SJCRH30 (cell line): ENCODE measurements at places on chromosomes 1 and 21.

- no peak for DNase-seq
Measured at GRCh38 chr1:230891413-230891812, 23.1 kb upstream of the C1orf198 start.

GRCh38 chr1:240350910-240351331 lies 259.2 kb downstream of the FMN2 start:
- DNase-seq, result no peak

DNA sequence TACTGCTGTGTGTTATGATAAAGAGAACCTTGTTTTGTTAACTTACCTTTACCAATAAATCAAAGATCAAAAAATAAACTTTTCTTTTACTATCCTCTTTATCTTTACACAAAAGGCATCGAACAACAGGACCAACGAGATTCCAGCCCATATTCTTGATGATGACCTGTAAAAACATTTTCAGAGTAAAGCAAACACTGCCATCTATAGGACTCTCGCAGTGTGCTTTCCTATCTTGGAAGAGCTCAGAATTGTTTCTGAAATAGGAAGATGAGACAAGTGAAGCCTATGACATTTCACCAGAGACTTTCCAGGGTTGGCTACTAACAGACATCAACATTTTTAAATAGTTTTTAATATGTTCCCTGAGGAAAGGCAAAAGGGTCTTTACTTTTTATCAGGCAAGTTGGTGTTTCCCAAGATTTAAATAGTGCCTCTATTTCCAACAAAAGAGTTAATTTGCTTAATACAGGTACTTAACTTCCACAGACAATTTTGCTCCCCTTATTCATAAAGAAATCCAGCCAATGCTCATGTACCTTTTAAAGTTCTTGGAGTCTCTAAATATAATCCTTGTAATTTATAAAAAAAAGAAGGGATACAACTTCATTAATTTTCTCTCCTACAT lies 7.3 kb downstream of the GLMN start:
- DNase-seq, result peak; percentile 7

DNA sequence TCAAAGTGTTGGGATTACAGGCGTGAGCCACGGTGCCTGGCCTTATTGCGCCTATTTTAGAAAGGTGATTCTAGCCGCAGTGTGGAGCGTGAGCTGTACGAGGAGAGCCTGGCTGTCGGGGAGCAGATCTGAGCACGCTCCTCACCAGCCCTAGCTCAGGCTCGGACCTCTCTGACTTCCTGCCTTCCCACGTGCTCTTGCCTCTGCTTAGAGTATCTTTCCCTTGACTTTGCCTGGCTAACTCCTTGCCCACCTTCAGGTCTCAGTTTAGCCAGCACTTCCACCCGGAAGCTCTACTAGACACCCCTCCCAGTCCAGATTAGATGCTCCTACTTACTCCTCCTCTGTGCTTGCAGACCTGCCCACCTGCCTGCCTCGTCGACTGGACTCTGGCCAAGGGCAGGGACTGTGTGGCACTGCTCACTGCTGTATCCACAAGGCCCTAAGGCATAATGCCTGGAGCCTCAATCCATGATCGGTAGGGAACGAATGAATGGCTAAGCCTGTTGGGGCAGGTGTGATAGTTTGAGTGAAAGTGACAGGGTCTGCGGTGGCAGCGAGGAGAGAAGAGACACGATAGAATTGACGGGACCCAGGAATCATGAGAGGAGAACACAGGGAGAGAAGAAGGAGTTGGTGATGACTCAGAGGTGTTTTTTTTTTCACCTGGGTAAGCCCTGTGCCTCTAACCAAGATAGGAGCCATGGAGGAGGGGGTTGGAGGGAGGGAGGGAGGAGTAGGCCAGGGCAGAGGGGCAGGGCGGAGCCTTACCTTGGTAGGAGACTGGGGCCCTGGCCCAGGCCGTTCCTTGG lies 28.1 kb upstream of the WASF2 start:
- no peak for DNase-seq

GRCh38 chr21:35097525-35097924 lies 48.4 kb upstream of the RUNX1 start:
- no peak for DNase-seq

- no peak for DNase-seq
Measured at GRCh38 chr1:91952187-91952586, 3.0 kb downstream of the BRDT start.

DNA sequence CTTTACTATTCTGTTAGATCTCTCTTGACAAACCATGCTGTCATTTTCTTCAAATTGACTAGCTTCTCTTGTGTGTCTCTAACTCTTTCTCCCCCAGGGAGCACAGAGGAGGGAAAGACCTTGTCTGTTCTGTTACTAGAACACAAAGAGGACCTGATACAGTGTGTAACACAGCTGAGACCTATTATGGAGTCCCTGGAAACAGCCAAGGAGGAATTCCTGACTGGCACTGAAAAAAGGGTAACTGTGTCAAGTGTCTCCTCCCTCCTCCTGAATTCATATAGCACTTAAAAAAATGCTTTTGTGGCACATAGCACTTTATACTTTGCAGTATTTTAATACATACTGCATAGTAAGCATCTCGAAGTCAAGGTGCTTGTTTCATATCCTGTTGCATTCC lies 50.6 kb downstream of the ZBTB40 start:
- DNase-seq, result no peak

- peak; percentile 55 for DNase-seq
Measured at GRCh38 chr1:27071049-27071416, 58.4 kb upstream of the TENT5B start.

DNA sequence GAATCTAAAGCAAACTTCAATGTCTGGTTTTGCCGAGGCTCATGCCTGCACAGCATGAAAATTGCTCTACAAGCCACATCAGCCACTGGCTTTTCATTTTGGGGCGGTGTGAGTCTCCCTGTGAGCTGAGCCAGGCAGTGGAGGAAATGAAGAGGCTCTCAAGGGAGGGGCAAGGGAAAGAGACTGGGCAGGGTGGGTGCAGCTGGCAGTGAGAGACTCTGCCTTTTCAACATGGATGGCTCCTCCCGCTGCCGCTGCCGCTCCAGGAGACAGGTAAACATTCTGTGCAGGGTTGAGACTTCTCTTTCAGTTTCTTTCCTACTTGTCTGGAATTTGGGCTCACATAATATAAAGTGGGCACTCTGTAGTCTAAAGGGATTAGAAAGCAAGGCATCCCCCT lies 11.3 kb upstream of the CTSE start:
- no peak for DNase-seq

DNA sequence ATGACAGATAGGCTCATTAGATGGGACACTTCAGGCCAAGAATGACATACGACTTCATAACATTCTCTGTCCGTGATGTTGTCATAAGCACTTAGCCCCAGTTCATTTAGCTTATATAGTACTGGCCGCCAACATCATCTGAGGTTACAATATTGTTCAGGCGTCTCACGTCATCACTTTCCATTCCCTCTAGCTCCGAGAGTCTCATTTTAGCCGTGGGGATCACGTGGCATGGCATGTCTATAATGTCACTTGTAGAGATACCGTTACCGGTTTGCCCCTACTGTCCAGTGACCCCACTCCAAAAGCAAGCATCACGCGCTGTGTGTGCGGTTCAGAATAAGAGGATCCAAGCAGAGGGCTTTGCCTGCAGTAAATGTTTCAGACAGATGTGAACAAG lies 34.6 kb upstream of the HEATR1 start:
- no peak for DNase-seq

GRCh38 chr1:8506995-8507615 lies 189.2 kb downstream of the SLC45A1 start:
- no peak for DNase-seq

- no peak for DNase-seq
Measured at GRCh38 chr21:23111070-23111600, 2112.9 kb downstream of the NCAM2 start.

DNA sequence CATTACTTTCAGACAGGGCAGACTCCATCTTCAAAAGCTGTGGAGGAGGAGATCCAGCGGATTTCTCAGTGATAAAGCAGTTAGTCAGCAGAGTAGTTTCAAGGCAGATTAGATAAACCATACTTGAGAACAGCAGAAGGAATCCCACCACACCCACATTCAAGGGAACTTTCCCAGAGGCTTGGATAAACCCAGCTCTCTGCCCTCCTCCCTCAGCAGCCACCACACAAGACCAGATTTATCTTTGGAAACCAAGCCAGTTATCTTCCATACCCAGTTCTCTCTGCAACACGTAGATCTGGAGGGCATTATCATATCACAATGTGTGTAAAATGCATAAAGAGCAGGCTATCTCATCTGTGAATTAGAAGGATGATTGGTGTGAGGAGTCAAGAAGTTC lies 40.2 kb downstream of the GFI1 start:
- DNase-seq, result no peak

GRCh38 chr1:218380125-218380977 lies 35.2 kb downstream of the TGFB2 start:
- DNase-seq, result peak; percentile 37

GRCh38 chr1:83942914-83943313 lies 56.0 kb downstream of the TTLL7 start:
- DNase-seq, result no peak

- no peak for DNase-seq
Measured at GRCh38 chr1:152442765-152443164, 28.7 kb upstream of the CRNN start.

- DNase-seq, result no peak
Measured at GRCh38 chr1:238242181-238242580, 351.5 kb upstream of the ZP4 start.

DNA sequence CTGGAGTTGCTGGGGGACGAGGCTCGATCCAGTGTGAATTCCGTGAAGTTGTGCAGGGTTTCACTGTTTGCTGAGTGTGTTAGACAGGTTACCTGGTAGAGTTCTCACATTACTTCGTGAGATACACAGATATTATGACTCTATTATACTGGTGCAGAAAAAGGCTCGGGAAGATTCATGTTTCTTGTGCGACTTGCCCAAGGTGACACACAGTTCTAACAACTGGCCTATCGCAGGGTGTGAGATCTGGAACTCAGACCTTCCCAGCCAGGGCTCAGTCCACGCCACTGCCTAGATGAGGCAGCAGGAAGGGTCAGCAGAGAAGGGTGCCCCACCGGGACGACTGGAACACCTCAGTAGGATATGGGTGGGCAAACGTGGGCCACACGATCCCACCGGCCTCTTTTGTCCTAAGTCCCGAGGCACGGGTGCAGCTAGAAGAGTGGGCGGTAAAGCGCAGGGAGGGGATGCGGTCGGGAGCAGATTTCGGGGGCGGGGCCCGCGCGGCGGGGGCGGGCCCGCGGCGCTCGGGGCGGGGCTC lies 296 bp upstream of the RNPEP start:
- DNase-seq, result peak; percentile 82

- no peak for DNase-seq
Measured at GRCh38 chr1:22814176-22815042, 103.8 kb downstream of the EPHB2 start.

GRCh38 chr1:78101514-78101913 lies 55.7 kb downstream of the GIPC2 start:
- DNase-seq, result peak; percentile 45

GRCh38 chr1:91645031-91645430 lies 144.4 kb downstream of the CDC7 start:
- no peak for DNase-seq

- no peak for DNase-seq
Measured at GRCh38 chr1:200275816-200276453, 133.9 kb downstream of the ZNF281 start.

- DNase-seq, result no peak
Measured at GRCh38 chr1:4976859-4977440, 322.5 kb downstream of the AJAP1 start.

GRCh38 chr1:14611792-14612191 lies 13.3 kb downstream of the KAZN start:
- DNase-seq, result no peak

- no peak for DNase-seq
Measured at GRCh38 chr1:91406773-91407389, 2.2 kb upstream of the HFM1 start.

GRCh38 chr1:24018611-24019580 lies 38.8 kb upstream of the SRSF10 start:
- DNase-seq, result peak; percentile 96

DNA sequence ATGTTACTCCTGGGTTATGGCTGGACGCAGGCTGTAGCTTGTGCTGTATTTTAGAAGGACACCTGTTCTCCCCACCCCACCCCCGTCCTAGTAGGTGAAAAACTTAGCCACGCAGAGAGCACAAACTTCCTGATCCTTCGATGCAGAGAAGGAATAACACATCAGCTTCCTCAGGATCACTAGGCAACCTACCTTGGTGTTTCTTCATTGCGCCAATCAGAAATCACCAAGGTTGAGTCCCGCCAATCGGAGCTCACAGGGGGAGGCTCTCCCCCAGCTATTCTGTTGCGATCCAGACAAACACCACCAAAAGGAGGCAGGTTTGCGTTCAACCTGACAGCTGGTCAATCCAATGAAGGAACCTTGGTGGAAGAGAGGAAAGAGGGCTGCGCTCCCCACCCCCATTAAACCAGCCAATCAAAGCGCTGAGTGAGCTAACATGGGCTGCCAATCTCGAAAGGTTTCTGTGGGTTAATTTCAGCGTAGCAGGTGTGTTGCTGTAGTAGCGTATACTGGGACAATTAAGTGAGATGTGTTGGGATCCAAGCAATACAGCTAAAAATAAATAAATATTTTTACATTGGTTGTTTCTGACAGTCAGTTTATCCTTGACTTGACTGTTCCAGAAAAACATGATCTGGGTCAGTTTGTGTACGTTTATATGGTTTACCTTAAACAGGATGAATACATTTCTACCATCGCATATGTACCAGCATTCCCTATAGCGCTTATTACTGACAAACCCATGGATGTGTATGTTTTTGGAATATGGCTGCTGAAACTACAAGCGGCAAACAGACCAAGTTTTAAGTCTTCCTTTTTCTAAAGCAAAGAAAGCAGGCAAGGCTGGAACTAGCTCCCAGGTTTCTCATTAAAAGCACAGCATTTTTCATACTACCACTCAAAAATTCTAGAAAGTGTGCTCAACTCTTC lies at the start of gene GOLPH3L:
TSS of gene GOLPH3L (minus strand) at position 160 of the 933 bp plus-strand sequence. CDS start 2,316 bp downstream, outside the sequence.
- peak; percentile 95 for DNase-seq

DNA sequence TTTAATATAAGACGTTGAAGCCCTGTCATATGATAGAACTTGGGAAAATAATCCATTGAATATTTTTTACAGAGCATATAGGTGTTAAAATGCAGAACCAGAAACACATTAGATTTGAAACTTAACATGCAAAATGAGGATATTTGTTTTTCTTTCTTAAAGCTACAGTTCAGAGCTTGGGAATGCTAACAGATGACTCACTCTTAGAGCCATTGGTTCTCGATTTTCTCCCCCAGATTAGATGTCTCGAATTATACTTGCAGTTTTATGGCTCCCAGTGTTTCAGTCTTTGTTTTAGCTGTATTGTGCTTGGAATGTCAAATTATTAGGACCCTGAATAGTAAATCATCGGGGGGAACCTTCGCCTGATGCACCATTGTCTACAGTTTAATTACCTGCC lies 575.7 kb upstream of the ZP4 start:
- no peak for DNase-seq
